ENCODE measurements at places on chromosomes 7 and 10.

DNA sequence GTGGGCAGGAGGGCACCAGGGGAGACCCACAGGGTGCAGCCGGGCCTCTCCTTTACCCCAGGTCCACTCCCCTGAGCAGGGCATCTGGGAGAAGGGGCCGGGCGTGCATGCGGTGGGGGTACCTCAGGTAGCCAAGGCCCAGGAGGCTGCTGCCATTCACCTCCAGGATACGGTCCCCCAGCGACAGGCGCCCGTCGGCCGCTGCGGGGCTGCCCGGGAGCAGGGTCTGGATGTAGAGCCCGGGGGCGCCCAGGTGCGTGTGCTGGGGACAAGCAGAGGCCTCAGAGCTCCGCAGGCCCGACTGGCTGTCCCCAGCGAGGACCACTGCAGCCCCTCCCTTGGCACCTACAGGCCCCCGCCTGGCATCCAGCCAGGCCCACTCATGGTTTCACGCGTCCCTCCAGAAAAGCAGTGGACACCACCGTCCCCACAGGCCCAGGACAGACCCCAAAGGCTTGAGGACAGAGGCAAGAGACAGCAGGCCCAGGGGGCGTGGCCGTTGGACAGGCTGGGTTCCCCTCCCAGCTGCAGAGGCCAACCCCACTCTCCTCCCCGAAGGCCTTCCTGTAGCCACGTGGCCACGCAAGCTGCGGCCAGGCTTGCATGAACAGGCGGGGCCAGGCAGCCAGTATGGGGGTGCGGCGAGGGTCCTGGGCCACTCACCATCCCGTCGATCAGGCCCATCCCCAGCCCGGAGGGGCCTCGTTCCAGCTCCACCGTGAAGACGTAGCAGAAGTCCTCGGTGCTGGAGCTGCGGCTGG lies 24.3 kb downstream of the AP5Z1 start:
- DNase-seq, result no peak

DNA sequence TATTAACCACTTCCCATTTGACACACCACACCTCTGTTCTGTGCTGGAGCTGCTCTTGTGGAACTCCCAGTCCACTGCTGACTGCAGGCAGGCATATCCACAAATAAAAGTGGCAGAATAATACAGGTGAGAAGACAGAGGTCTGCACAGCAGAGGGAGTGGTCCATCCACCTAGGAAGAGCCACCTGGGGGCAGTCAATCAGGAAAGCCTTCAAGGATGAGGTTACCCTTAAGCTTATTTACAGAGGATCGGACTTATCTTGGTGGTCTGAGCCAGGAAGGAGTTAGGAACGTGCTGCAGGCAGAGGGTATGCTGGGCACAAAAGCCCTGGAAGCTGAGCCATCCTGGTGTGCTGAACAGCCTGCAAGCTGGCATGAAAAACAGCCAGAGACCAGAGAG lies 78.7 kb downstream of the FRMPD2 start:
- DNase-seq, result no peak

DNA sequence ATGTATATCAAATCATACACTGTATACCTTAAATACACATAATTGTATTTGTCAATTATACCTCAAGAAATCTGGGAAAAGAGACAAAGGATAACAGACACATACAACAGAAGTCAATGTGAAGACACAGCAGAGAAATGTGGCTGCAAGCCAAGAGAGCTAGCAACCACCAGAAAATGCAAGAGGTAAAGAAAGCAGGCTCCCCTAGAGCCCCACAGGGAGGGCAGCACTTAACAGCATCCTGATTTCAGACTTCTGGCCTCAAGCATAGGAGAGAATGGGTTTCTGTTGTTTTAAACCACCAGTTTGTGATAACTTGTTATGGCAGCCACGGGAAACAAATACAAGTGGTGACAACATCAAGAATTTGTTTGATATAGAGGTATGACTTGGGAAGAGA lies 1197.2 kb downstream of the SORCS1 start:
- DNase-seq, result no peak

DNA sequence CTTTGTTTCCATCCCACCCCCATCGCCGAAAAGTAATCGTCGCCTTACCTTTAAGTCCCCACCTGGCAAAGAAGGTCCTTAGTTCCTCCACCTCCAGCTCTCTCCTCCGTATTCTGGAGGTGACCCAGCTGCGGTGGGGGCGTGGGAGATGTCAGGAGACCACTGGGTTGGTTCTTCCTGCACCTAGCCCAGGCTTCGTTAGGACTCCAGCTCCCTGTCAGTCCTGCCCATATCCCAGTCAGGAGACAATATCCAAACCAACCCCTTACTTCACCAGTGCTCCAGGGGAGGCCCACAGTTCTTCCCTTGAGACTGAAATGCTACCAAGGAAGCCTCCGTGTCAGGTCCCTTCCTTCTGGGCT lies 693 bp downstream of the ADIRF start:
- DNase-seq, result no peak

- no peak for DNase-seq
Observed at GRCh38 chr7:298375-298702, 8.4 kb downstream of the FOXL3 start.

GRCh38 chr7:130216750-130217149 lies 9.1 kb downstream of the SSMEM1 start:
- no peak for DNase-seq

DNA sequence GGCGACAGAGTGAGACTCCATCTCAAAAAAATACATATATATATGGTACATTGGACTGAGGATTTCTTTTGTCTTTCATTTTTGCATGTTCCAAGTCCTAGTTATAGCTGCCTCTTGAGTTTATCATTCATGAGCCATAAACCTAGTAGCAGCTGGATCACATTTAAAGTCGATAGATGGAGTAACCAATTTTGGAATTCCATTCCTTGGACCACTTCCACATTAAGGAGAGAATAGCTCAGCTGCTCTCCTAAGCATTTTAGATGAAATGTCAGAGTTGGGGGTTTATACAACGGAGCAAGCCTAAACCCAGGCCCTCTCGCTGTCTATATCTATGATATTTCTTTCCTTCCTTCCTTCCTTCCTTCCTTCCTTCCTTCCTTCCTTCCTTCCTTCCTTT lies 141.2 kb downstream of the LYZL1 start:
- DNase-seq, result no peak

DNA sequence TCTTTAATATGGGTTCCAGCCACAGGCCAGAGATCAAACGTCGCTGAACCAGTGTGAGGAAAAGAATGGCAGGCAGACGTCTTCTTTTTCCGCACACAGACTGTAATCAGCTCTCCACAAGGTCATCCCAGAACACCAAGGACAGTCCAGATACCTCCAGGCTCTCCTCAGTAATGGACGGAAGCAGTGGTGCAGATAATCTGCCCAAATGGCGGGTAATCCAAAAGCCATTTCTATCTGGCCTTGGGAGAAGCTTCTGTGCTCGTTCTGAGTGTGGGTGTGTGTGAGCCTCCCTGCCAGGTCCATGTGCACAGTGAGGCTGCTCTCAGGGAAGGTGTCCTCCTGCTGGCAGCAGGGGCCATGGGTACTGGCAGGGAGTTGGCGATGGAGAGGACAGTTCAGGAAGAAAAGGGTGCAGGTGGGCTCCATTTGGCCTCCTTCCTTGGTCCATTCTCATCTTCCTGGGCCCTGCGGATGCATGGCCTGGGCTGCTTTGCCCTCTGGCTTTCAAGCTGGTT lies 15.6 kb upstream of the TEX36 start:
- no peak for DNase-seq

- no peak for DNase-seq
Observed at GRCh38 chr7:90625562-90625961, 29.4 kb downstream of the CDK14 start.

- DNase-seq, result no peak
Observed at GRCh38 chr7:136655414-136655813, 213.0 kb upstream of the CHRM2 start.

DNA sequence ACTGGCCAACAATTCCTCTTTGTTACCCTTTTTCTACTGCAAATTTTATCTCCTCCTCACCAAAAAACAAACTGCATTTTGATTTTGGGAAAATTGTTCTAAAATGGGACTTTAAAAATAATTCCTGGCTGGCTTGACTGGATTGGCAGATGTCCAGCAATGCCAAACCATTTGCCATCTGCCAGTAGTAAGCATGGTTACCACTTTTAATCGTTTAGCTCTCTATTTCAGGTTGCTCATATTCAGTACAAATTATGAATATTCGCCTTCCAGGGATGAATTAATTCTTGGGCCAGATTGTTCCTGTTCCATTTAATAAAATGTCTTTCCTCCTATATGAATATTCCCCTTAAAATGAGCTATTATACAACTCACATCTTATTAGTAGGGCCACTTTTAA lies 35.7 kb downstream of the SMNDC1 start:
- DNase-seq, result no peak

GRCh38 chr7:7416031-7416858 lies 119.4 kb downstream of the COL28A1 start:
- DNase-seq, result peak; percentile 70
